GM23248 (cell line): ENCODE measurements at places on chromosomes 7 and 10. TPM values are rescaled to one million over a fixed set of nuclear protein-coding genes. Genes with fewer than 3 reads are reported as not detected.

- DNase-seq: no peak
- H3K4me3 ChIP-seq: no peak overlapping the region
- peaks cover 5% of the 10 kb centered on the region; the same call in 1 of the 2 replicates for H3K27me3 ChIP-seq
- no peak overlapping the region for H3K27ac ChIP-seq
- no peaks in the 10 kb centered on the region for H3K36me3 ChIP-seq
Observed at GRCh38 chr10:111187096-111187495, 110.3 kb downstream of the ADRA2A start.

GRCh38 chr7:104983076-104983577 lies 30.9 kb upstream of the KMT2E start:
- peaks cover 78% of the 10 kb centered on the region for H3K4me1 ChIP-seq
- no peaks in the 10 kb centered on the region for H3K27me3 ChIP-seq
- peaks cover 3% of the 10 kb centered on the region; the same call in 1 of the 2 replicates for H3K36me3 ChIP-seq
- H3K4me3 ChIP-seq: peak overlapping the region; percentile 76
- H3K27ac ChIP-seq: peak overlapping the region; percentile 95

DNA sequence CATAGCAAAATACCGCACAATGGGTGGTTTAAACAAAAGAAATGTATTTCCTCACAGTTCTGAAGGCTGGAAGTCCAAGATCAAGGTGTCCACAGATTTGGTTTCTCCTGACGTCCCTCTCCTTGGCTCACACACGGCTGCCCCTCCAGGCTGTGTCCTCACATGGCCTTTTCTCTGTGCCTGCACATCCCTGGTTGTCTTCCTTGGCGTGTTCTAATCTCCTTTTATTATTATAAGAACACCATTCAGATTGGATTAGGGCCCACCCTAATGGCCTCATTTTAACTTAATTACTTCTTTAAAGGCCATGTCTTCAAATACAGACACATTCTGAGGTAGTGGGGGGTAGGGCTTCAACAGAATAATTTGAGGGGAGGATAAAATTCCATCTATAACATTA lies 87.9 kb downstream of the FZD1 start:
- no peaks in the 10 kb centered on the region for H3K36me3 ChIP-seq
- no peak overlapping the region for H3K27ac ChIP-seq
- no peaks in the 10 kb centered on the region; the same call in 1 of the 2 replicates for H3K4me1 ChIP-seq
- peaks cover 57% of the 10 kb centered on the region for H3K27me3 ChIP-seq

DNA sequence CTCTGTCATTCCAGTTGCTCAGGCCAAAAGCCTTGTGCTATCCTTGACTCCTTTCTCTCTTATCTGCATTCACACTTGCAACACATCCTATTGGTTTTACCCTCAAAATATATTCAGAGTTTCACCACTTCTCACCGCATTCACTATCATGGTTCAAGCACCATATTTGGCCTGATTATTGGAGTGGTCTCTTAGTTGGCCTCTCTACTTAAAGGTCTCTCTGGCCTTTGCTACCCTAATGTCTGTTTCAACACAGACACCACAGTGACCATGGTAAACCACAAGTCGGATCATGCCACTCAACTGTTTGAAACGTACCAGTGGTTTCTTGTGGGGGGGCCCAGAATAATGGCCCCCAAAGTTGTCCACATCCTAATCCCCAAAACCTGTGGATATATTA lies 15.2 kb upstream of the PDZD8 start:
- H3K4me1 ChIP-seq: peaks cover 12% of the 10 kb centered on the region
- no peak overlapping the region for H3K27ac ChIP-seq
- H3K4me3 ChIP-seq: no peak overlapping the region
- DNase-seq: no peak
- H3K27me3 ChIP-seq: peaks cover 16% of the 10 kb centered on the region

- no peak overlapping the region for H3K27ac ChIP-seq
- H3K27me3 ChIP-seq: no peaks in the 10 kb centered on the region
- no peaks in the 10 kb centered on the region for H3K4me1 ChIP-seq
- DNase-seq: no peak
Observed at GRCh38 chr7:3358991-3359390, 57.9 kb downstream of the SDK1 start.

GRCh38 chr10:102230264-102230860 lies 4.3 kb downstream of the ELOVL3 start:
- H3K36me3 ChIP-seq: no peaks in the 10 kb centered on the region
- H3K4me3 ChIP-seq: peak overlapping the region; percentile 65
- H3K4me1 ChIP-seq: peaks cover 13% of the 10 kb centered on the region
- H3K27me3 ChIP-seq: no peaks in the 10 kb centered on the region
- peak; percentile 84 for DNase-seq

DNA sequence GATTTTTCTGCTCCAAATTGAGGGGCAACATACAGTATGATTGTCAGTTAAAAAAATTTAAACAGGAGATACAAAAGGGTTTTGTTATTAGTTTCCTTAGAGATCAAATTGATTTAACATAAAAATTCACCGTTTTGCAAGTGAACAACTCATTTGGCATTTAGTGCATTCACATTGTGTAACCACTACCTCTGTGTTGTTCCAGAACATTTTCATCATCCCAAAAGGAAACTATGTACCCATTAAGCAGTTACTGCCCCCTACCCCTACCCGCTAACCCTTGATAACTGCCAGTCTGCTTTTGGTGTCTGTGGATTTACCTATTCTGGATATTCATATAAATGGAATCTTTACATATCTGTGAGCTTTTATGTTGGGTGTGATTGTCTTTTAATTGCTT lies 3.1 kb downstream of the ZRANB1 start:
- peak overlapping the region; percentile 32 for H3K4me3 ChIP-seq
- peak; percentile 79 for DNase-seq
- H3K36me3 ChIP-seq: no peaks in the 10 kb centered on the region
- H3K27me3 ChIP-seq: no peaks in the 10 kb centered on the region
- H3K27ac ChIP-seq: peak overlapping the region; percentile 91

DNA sequence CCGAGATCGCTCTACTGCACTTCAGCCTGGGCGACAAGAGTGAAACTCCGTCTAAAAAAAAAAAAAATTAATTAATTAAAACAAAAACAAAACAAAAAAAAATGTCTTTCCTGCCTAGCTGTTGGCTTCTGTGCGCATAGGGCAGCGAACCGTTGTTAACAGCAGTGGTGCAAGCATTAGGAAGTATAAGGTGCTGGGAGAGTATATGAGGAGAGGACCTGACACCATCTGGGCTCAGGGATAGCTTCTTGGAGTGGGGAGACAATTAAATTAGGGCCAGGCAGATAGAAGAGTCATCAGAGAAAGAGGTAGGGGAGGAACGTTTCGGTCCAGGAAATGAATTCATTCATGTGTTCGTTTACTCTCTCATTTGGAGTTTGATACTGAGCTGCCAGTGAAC lies 46.2 kb upstream of the EZH2 start:
- H3K4me1 ChIP-seq: no peaks in the 10 kb centered on the region
- H3K27me3 ChIP-seq: no peaks in the 10 kb centered on the region
- H3K36me3 ChIP-seq: no peaks in the 10 kb centered on the region
- H3K27ac ChIP-seq: no peak overlapping the region
- no peak for DNase-seq

DNA sequence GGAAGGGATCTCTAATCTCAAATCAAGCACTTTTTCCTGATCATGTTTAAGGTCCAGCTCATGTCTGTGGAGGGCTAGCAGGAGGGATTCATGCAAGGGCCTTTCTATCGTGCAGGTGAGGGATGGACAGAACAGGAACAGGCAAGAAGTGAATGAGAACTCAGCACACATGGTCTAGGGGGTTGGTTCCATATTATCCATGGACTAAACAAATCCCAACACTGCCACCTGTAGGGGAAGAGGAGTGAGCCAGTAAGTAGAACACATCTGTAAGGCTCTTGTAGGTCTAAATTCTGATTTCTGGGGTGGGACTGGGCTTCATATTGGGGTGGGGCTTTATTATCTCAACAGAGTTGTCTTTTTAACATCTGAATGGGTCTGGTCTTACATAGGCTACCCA lies 138.0 kb upstream of the TARP start:
- no peaks in the 10 kb centered on the region for H3K27me3 ChIP-seq
- H3K36me3 ChIP-seq: no peaks in the 10 kb centered on the region
- H3K27ac ChIP-seq: no peak overlapping the region
- H3K4me1 ChIP-seq: no peaks in the 10 kb centered on the region
- DNase-seq: peak; percentile 44
- H3K4me3 ChIP-seq: no peak overlapping the region

DNA sequence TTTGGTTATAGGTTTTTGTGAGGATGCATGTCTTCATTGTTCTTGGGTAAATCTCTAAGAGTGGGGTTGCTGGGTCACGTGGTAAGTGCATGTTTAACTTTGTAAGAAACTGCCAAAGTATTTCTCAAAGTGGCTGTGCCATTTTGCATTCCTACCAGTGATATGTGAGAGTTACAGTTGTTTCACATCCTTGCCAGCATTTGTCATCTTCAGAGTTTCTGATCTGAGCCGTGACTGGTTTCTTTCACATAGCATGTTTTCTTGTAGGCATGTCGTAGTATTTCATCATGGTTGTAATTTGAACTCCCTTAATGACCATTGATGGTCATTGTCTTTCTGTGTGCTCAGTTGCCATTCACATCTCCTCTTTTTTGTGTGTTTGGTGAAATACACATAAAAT lies 286.0 kb downstream of the RNLS start:
- H3K36me3 ChIP-seq: no peaks in the 10 kb centered on the region
- H3K4me1 ChIP-seq: no peaks in the 10 kb centered on the region
- H3K27ac ChIP-seq: no peak overlapping the region
- H3K4me3 ChIP-seq: no peak overlapping the region

GRCh38 chr7:111094419-111094818 lies 3.5 kb downstream of the LRRN3 start:
- no peaks in the 10 kb centered on the region for H3K36me3 ChIP-seq
- DNase-seq: no peak
- H3K27ac ChIP-seq: no peak overlapping the region
- no peaks in the 10 kb centered on the region for H3K27me3 ChIP-seq
- no peak overlapping the region for H3K4me3 ChIP-seq

GRCh38 chr7:111796671-111797070 lies 234.4 kb upstream of the IMMP2L start:
- no peaks in the 10 kb centered on the region for H3K4me1 ChIP-seq
- DNase-seq: peak; percentile 1
- no peak overlapping the region for H3K4me3 ChIP-seq
- H3K36me3 ChIP-seq: no peaks in the 10 kb centered on the region

GRCh38 chr7:47389923-47390630 lies 191.8 kb downstream of the TNS3 start:
- DNase-seq: no peak
- H3K27ac ChIP-seq: no peak overlapping the region
- no peak overlapping the region for H3K4me3 ChIP-seq
- no peaks in the 10 kb centered on the region; the same call in 1 of the 2 replicates for H3K36me3 ChIP-seq
- no peaks in the 10 kb centered on the region for H3K27me3 ChIP-seq
- H3K4me1 ChIP-seq: 0 out of 2 replicates have a peak, but pooled peaks cover 4% of the 10 kb centered on the region

- no peaks in the 10 kb centered on the region for H3K27me3 ChIP-seq
- no peak overlapping the region for H3K27ac ChIP-seq
- H3K4me3 ChIP-seq: no peak overlapping the region
- DNase-seq: no peak
Observed at GRCh38 chr7:12814828-12815227, 127.4 kb downstream of the ARL4A start.

DNA sequence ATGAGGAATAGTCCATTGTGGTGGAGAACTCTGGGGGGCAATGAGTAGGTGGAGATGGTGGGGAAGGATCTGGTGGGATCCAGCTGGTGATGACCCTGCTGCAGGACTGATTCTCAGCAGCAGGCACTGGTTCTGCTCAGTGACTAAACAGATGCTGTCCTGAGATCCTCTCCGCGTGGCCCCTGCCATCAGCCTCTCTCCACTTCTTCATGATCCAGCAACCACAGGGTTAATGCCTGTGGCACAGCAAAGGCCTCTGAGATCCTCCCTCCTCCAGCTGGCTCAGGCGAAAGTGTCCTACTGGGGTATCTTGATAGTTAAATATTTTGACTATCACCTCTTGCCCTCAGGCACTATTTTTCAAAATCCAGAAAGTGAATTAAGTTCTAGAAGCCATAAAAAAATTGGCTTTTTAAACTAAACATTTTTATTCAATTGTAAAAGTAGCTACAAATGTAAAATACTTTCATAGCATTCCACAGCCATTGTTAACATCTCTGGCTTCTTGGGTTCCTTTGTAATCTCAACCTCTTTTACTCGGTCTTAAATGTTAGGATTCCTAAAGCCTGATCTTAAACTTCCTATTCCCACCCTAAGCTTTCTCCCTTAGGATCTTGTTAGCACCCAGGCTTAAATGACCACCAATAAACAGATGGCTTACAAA lies 13.1 kb downstream of the PLAU start:
- H3K4me3 ChIP-seq: no peak overlapping the region
- peaks cover 12% of the 10 kb centered on the region; the same call in 1 of the 2 replicates for H3K4me1 ChIP-seq
- H3K27ac ChIP-seq: no peak overlapping the region
- no peaks in the 10 kb centered on the region for H3K27me3 ChIP-seq
- peak; percentile 19 for DNase-seq

- no peak overlapping the region for H3K27ac ChIP-seq
- H3K27me3 ChIP-seq: no peaks in the 10 kb centered on the region; the same call in 1 of the 2 replicates
- no peak overlapping the region for H3K4me3 ChIP-seq
- DNase-seq: no peak
- H3K36me3 ChIP-seq: no peaks in the 10 kb centered on the region
- peaks cover 10% of the 10 kb centered on the region for H3K4me1 ChIP-seq
Observed at GRCh38 chr10:78551184-78552005, 517.4 kb upstream of the ZMIZ1 start.

DNA sequence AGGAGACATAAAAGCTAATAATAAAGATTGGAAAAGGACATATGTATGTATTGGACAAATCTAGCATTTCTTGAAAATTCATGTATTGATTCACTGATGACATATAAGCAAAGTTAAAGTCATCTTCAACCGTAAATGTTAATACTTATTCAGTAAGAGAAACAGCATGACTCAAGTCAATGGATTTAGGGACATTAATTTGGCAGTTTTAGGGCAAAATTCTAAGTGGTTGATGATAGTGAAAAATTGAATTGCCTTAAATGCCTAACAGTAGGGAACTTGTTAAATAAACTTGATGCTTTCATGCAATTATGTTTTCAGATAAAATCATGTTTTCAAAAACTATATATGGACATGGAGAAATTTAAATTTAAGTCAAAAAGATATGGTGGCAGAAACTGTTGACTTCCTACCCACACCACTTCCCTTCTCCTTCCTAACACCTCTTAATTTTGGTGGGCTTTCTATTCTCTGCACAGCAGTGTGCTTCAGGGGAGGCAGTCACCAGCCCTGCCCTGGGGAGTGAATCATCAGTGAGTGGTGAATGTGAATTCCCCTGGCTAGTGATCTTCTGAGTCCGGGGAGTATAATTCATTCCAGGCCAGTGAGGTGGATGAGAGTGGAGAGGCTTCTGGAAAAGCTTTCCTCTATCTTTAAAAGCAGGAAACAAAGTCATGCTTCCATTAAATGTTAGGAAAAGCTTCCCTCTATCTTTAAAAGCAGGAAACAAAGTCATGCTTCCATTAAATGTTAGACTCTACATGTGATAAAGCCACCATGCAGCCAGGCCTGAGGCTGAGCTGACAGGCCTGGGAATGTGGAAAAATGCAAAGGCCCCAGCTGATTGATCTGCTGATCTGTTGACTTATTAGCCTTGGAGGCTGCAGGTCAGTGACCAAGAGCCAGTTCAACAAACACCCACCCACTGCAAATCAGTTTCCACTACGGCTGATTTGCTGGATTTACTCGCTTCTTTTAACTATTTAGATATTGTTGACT lies 25.2 kb upstream of the ITGB1 start:
- peak; percentile 96 for DNase-seq
- no peaks in the 10 kb centered on the region for H3K27me3 ChIP-seq
- H3K36me3 ChIP-seq: no peaks in the 10 kb centered on the region
- peak overlapping the region; percentile 53 for H3K4me3 ChIP-seq
- peak overlapping the region; percentile 100 for H3K27ac ChIP-seq
- peaks cover 77% of the 10 kb centered on the region for H3K4me1 ChIP-seq

The ZNF804B gene
- not detected in 2 replicates for total RNA-seq

The AS3MT gene
- 1.3 and 2.3 TPM in 2 replicates for total RNA-seq

The CFAP58 gene
- under 0.01 and 0.22 TPM in 2 replicates for total RNA-seq

The MLXIPL gene
- not detected in 2 replicates for total RNA-seq

The CBLL1 gene
- 11.9 and 47.2 TPM in 2 replicates for total RNA-seq
